ENCODE measurements at places on chromosomes 2 and 18.
A peak's percentile ranks its signal among the peaks of the same experiment; 100 is the strongest.

DNA sequence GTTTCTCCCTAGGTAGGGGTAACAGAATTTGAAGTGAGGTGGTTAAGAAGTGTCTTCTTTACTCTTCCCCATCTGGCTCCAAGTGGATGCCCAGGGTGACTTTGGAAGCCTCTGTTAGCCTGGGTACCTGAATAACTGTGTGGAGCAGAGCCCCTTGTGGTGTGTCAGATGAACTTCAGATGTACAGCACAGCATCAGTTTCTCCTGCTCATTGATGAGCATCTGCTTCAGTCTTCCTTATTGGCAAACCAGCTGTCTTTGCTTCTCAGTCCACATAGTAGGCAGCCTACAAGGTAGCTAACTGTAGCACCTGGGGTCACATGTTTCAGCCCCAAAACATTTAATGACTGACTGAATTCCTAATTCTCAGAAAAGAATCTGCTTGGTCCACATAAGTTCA, 56.2 kb upstream of the ATP8B1 start:
- DNase-seq: no peak

DNA sequence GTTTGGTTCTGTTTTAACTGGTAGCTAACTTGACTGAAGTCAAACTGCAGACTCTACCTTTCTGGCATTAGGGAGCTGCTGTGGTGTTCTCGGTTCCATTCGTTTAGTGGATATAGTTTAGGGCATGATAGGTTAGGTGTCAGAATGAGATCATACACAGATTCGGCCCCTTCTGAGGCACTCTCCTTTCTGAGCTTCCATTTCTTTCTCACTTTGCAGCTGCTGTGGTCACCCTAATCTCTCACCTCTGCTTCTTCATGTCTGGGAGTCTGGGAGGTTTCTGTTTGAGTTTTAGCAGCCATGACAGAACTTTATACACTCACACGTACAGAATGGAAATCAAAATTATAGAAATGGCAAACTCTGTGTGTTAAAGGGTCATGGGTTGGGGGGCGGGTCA, 122.8 kb downstream of the ATP9B start:
- DNase-seq: no peak

GRCh38 chr2:152814475-152815030, 96.1 kb downstream of the ARL6IP6 start:
- no peak for DNase-seq

- peak; percentile 18 for DNase-seq
Measured at GRCh38 chr18:56221195-56222065, 417.0 kb downstream of the TXNL1 start.

GRCh38 chr2:222671259-222672067, at the start of gene MOGAT1:
TSS of gene MOGAT1 (plus strand) at chr2:222671658. CDS start at chr2:222671786, 128 bp downstream.
- no peak for DNase-seq

- DNase-seq: no peak
Measured at GRCh38 chr2:154623819-154624218, 74.7 kb upstream of the KCNJ3 start.

GRCh38 chr2:235693279-235693678, 199.4 kb downstream of the AGAP1 start:
- no peak for DNase-seq

DNA sequence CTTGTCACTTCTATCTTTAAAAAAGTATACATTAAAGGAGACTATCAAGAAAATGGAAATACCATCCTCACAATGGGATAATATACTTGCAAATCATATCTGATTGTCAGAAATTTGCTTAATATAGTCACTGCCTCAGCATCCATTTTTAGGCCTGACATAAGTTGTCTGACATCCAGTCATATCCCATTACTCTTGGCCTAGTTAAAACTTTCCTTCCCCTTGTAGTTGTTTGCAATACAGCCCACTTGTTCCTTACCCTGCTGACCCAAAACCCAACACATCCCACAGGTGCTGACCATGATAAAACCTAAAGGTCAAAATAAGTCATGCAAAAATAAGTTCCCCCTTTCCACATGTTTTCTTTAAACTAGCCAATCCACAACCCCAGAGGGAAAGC, 3.6 kb upstream of the ARHGEF33 start:
- DNase-seq: no peak

- DNase-seq: no peak
Measured at GRCh38 chr2:169294001-169294675, 68.2 kb downstream of the LRP2 start.

GRCh38 chr2:179050755-179051154, 818 bp upstream of the CCDC141 start:
- DNase-seq: no peak

DNA sequence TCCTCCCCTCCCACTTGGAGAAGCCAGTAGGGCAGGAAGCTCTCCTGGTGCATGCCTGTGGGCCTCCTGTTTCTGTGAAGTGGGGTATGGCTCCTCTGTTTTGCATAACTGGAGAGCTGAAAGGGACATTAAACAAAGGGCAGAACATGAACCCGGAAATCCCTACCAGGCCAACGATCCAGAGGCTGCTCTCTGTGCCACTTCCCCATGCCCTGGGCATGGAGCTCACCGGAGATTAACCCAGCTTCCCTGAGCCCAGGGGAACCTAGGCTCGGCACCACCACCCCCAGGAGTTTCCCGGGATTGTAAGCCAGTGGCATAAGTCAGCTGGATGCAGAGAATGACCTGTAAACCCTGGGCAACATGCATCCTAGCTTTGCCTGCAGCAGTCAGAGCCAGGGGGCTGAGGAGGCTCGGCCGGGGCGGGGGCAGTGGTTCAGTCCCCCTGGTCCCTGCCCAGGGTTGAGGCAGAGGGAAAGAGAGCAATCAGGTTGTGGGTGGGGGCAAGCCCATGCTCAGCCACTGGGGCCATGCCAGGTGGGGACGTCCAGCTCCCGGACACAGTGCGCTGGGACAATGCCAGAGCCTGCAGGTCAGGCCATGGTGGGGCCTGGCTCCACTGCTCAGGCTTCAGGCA, 49.5 kb downstream of the TIMM21 start:
- DNase-seq: no peak

- DNase-seq: no peak
Measured at GRCh38 chr2:105361102-105361889, 24.0 kb downstream of the C2orf49 start.

DNA sequence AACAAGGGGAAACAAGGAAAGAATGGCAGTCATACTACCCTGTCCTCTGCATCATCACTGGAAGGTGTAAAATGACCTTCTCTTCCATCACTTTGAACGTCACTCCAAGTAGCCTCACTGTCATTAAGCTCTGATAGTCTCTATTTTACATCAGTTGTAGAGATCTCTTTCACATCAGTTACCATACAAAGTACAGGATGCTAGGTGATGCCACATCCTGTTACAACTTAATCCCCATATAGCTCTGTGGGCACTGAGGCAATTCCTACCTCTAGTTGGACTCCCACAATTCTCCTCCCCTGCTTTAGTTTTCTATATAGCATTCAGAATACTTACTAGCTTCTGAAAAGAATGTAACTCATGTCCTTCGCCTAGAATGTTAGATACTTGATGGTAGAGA, 55.1 kb upstream of the TTC27 start:
- DNase-seq: no peak

Data from HFFc6 (cell line).